ENCODE measurements at places on chromosomes 6 and 20. TPM values are rescaled to one million over a fixed set of nuclear protein-coding genes. Genes with fewer than 3 reads are reported as not detected.

GRCh38 chr6:134510142-134510541 is 192.2 kb upstream of the SGK1 start:
- no peak overlapping the region for H3K27ac ChIP-seq
- H3K4me3 ChIP-seq: no peak overlapping the region
- H3K27me3 ChIP-seq: no peaks in the 10 kb centered on the region
- DNase-seq: no peak
- no peaks in the 10 kb centered on the region for H3K4me1 ChIP-seq

The ESF1 gene
- 8.5 TPM for total RNA-seq

GRCh38 chr20:19026121-19026878 is 186.1 kb upstream of the SLC24A3 start:
- H3K36me3 ChIP-seq: no peaks in the 10 kb centered on the region
- H3K27ac ChIP-seq: no peak overlapping the region
- H3K4me3 ChIP-seq: no peak overlapping the region

The LCA5 gene
- 0.30 TPM for total RNA-seq

DNA sequence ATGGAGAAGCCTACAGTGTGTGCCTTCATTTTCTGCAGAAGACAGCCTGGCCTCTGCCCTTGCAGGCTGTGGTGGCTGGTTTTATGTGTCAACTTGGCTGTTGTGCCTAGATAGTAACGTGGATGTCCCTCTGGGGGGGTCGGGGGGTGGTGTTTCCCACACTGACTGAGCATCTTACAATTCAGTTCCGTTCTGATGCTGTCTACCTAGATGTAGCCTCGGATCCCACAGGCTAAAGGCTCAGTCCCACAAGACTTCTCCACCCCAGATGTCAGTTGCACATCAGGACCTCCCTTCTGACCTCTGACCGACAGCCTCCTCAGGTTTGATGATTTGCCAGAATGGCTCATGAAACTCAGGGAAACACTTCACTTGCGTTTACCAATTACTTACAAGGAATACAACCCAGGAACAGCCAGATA is 4.4 kb downstream of the PYGB start:
- peaks cover 25% of the 10 kb centered on the region for H3K4me1 ChIP-seq
- H3K27ac ChIP-seq: no peak overlapping the region
- no peaks in the 10 kb centered on the region for H3K27me3 ChIP-seq
- DNase-seq: no peak
- no peak overlapping the region for H3K4me3 ChIP-seq

The NT5DC1 gene
- 32.4 TPM for total RNA-seq

DNA sequence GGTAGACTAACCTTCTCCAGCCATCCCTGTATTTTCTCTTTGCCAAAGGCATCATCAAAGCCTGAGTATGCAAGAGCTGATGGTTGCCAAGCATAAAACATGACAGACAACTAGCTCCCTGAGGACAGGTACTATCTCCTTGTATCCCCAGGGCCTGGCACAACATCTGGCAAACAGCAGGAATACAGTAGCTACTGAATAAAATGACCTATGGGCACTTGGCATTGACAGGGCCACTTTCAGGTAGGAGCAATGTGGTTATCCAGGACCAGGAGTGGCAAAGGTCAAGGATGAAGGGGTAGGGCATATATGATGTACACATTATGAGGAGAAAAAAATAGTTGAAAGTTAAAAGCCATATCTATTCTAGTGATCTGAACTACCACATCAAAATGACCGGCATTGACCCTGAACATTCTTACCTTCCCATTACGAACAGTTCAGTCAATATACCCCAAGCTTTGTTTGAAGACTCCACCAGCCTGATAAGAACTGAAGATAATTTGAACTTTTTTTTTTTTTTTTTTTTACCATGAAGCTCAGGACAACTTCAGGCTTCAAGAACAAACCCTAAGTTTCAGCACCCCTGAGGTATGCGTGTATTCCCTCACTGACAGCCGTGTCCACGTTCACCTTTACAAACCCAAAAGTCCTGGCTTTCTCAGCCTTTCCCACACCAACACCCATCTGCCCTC is 12.3 kb downstream of the ABHD12 start:
- no peaks in the 10 kb centered on the region for H3K27me3 ChIP-seq
- no peak overlapping the region for H3K27ac ChIP-seq
- H3K4me1 ChIP-seq: no peaks in the 10 kb centered on the region
- no peak overlapping the region for H3K4me3 ChIP-seq
- H3K36me3 ChIP-seq: peaks cover 3% of the 10 kb centered on the region

The HLA-DQA2 gene
- total RNA-seq: 0.32 TPM

DNA sequence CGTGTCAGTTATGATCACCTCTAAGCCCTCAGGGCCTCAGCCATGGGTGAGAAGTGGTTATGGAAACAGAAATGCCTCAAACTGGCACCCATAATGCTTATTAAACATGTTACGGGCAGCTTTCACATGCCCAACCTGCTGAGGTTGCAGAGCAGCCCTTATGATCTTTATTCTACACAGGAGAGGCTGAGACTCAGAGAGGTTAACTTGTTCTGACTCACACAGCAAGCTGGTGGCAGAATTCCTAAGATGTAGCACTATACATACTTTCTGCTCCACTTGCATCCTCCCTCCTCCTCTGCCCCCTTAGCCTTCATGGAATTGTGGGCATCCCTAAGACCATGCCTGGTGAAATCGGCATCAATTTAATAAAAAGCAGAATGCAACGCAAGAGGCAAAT is 34.7 kb upstream of the IGF2R start:
- DNase-seq: no peak
- H3K27me3 ChIP-seq: peaks cover 5% of the 10 kb centered on the region
- peaks cover 16% of the 10 kb centered on the region for H3K4me1 ChIP-seq
- no peaks in the 10 kb centered on the region for H3K36me3 ChIP-seq
- H3K27ac ChIP-seq: no peak overlapping the region
- no peak overlapping the region for H3K4me3 ChIP-seq

DNA sequence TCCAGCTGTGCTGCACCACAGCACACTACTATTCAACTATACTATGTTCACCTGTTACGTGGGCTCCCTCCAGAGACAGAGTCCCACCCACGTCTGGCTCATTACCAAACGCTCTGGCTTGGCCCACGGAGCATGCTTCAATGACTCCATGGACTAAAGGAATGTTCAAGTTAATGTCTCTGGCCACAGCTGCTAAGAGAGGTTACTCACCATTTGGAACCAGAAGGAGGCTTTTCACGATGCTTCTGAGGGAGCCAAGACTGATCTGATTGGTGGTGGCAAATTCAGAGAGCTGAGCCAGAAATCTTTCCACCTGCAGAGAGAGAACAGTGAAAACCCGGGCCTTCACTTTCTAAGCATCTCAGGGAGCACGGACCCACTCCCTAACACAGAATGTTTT is 15.6 kb downstream of the COMMD7 start:
- H3K36me3 ChIP-seq: peaks cover 25% of the 10 kb centered on the region
- H3K27ac ChIP-seq: no peak overlapping the region
- H3K4me1 ChIP-seq: peaks cover 19% of the 10 kb centered on the region
- DNase-seq: no peak
- H3K4me3 ChIP-seq: no peak overlapping the region
- H3K27me3 ChIP-seq: no peaks in the 10 kb centered on the region

GRCh38 chr6:154111025-154111424 is 72.0 kb downstream of the OPRM1 start:
- no peak for DNase-seq
- no peaks in the 10 kb centered on the region for H3K36me3 ChIP-seq
- H3K27ac ChIP-seq: no peak overlapping the region
- H3K4me3 ChIP-seq: no peak overlapping the region
- no peaks in the 10 kb centered on the region for H3K4me1 ChIP-seq

DNA sequence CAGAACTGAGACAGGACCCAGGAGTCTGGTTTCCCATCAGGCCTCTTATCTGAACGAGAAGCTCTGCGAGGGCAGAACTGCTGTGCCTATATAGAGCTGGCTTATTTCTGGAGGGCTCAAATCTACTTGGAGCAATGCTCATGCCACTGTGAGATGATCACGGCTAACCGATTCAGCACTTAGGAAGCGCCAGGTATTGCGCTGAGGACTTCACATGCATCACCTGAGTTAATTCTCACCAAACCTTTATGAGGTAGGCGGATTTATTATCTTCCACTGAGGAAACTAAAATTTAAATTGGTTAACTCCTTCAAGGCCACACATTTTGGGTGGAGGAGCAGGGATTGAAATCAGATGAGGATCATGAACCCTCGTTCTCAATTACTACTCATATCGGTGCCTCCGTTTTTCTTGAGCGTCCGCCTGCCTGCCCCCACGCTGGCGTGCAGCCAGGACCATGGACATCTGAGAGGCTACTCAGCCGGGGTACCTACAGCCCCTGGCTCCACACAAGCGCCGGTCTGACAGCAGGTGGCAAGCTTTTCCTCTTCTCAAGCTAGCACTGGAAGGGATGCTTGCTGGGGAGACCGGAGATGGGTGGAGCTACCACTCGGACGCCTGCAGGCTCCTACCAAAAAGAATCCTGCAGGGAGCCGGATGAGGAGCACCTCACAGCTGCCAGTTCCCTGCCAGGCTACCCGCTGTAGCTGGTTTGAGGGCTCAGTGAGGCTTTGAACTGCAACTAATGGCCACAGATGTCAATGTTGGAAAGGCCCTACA is 1.0 kb upstream of the PCIF1 start:
- peak overlapping the region; percentile 99 for H3K27ac ChIP-seq
- no peaks in the 10 kb centered on the region for H3K27me3 ChIP-seq
- peaks cover 34% of the 10 kb centered on the region for H3K4me1 ChIP-seq
- peak overlapping the region; percentile 90 for H3K4me3 ChIP-seq
- peak; percentile 59 for DNase-seq
- peaks cover 13% of the 10 kb centered on the region for H3K36me3 ChIP-seq

- no peaks in the 10 kb centered on the region for H3K27me3 ChIP-seq
- no peak overlapping the region for H3K27ac ChIP-seq
- H3K36me3 ChIP-seq: no peaks in the 10 kb centered on the region
- H3K4me1 ChIP-seq: no peaks in the 10 kb centered on the region
Measured at GRCh38 chr6:84635081-84635761, 129.2 kb downstream of the TBX18 start.

- peak overlapping the region; percentile 47 for H3K4me3 ChIP-seq
- H3K36me3 ChIP-seq: no peaks in the 10 kb centered on the region
- peak; percentile 47 for DNase-seq
- H3K4me1 ChIP-seq: peaks cover 3% of the 10 kb centered on the region
- no peak overlapping the region for H3K27ac ChIP-seq
Measured at GRCh38 chr6:137666202-137666774, 172.1 kb upstream of the OLIG3 start.

- DNase-seq: peak; percentile 23
- H3K27ac ChIP-seq: no peak overlapping the region
- H3K4me1 ChIP-seq: no peaks in the 10 kb centered on the region
- no peaks in the 10 kb centered on the region for H3K27me3 ChIP-seq
- no peak overlapping the region for H3K4me3 ChIP-seq
Measured at GRCh38 chr6:50128420-50129005, 78.8 kb upstream of the DEFB112 start.

DNA sequence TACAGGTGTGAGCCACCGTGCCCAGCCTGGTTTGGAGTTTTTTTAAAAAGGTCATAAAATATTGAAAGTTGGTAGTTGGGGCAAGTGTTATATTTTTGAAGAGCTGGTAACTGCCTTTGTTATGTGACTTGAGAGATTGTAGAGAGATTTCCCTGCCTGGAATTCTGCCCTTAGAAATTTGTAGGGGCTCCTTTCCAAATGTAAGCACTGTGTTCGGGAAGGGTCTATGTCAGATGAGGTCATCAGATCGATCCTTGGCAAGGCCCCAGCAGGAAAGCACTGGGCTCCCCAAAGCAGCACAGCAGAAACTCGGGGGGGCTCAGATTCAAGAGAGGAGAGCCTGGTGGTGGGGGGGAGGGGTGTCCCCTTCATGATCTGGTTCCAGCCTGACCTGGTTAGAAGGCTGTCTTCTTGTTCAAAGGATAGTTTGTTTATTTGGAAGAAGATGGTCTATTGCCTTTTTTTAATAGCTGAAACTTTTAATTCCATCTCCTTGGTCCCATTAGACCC is 220.2 kb downstream of the UST start:
- no peaks in the 10 kb centered on the region for H3K27me3 ChIP-seq
- no peaks in the 10 kb centered on the region for H3K36me3 ChIP-seq
- no peak overlapping the region for H3K27ac ChIP-seq
- no peak overlapping the region for H3K4me3 ChIP-seq

DNA sequence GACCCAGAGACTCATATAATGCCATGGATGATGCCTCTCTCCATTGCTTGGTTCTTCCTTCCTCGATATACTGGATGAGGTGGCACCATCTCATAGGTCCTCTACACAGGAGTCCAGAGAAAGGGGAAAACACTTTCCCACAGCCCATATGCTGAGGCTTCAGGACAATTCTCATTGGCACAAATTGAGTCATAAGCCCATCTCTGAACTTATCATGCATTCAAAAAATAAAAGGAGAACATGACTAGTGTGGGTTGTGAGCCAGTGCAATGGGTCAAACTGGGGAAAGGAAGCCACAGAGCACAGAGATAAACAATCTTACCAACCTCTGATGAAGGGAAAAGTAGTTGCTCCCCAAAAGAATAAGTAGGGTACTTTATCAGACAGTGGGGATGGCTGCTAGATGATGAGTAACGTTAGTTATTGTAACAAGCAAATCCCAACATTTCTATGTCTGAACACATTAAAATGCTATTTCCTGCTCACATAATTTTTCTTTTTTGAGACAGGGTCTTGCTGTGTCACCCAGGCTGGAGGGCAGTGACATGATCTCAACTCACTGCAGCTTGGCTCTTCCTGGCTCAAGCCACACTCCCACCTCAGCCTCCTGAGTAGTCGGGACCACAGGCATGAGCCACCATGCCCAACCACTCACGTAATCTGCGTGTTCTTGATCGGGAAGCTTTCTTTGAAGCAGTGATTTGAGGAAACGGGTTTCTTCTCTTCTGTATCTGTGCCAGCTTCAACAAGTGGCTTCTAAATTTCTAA is 27.0 kb downstream of the SOD2 start:
- peaks cover 8% of the 10 kb centered on the region for H3K36me3 ChIP-seq
- no peak overlapping the region for H3K27ac ChIP-seq
- H3K27me3 ChIP-seq: no peaks in the 10 kb centered on the region

DNA sequence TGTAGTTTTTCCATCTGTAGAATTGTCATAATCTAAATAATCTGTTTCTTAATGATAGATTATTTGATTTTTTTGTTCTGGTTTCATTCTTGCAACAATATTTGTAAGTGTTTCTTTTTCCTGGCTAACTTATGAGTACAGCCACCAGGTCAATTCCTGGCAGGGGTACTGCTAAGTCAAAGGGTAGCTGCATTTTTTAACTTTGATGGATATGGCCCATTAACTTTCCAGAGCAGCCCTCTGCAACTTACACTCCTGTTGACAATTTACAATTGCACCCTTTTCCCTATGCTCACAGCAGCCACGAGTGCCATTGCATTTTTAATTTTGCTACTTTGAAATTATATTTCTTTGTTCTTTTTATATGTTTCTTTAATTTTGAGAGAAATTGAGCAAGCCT is 209.3 kb upstream of the CST7 start:
- no peaks in the 10 kb centered on the region for H3K27me3 ChIP-seq
- H3K4me3 ChIP-seq: peak overlapping the region; percentile 49
- no peaks in the 10 kb centered on the region for H3K36me3 ChIP-seq
- DNase-seq: no peak
- no peak overlapping the region for H3K27ac ChIP-seq
